ENCODE measurements at places on chromosomes 3 and 15.

- no peak for DNase-seq
Measured at GRCh38 chr3:47291158-47291753, 8.5 kb downstream of the KLHL18 start.

DNA sequence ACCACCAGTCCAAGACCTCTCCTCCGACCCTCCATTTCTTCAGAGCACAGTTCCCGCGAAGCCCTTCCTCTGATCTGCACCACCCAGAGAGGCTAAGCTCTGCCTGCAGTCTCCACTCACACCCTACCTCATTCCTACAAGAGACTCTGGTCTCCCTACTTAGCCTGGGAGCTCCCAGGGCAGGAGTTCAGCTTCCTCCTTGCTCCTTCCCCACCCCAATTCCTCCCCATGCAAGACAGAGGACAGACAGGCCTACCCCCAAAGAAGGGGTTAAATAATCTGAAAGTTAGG, 12.6 kb upstream of the VIPR1 start:
- DNase-seq = no peak

DNA sequence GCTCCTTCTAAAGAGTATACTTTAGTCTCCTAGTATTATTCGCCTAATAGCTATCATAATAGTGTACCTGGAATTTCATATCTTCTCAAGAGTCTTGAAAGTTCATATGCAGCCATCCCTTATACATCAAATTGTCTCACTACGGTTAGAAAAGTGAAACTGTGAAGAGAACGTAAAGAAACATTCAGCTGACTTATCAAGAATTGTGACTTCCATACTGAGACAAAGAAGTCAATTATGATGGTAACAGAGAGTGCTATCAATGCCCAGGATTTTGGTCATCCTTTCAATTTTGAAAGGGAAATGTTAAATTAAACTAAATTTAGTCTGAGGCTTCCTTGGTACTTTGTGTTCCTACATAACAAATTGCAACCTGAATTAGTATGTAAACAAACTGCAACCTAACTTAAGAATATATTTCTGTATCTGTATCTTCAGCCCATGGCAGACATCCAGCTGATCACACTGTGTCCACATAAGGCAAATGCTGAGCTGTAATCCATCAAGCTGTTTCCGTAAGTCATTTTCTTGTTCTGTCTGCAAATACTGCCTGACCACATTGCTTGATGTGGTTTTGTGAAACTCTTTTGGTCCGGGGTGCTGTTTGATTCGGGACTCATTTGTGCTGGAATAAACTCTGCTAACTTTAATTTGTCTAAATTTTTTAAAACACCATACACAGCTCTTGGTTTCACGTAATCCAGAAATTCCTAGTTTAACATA, 469.6 kb downstream of the SI start:
- no peak for DNase-seq

GRCh38 chr3:69819282-69819681, 80.0 kb downstream of the MITF start:
- DNase-seq = no peak

DNA sequence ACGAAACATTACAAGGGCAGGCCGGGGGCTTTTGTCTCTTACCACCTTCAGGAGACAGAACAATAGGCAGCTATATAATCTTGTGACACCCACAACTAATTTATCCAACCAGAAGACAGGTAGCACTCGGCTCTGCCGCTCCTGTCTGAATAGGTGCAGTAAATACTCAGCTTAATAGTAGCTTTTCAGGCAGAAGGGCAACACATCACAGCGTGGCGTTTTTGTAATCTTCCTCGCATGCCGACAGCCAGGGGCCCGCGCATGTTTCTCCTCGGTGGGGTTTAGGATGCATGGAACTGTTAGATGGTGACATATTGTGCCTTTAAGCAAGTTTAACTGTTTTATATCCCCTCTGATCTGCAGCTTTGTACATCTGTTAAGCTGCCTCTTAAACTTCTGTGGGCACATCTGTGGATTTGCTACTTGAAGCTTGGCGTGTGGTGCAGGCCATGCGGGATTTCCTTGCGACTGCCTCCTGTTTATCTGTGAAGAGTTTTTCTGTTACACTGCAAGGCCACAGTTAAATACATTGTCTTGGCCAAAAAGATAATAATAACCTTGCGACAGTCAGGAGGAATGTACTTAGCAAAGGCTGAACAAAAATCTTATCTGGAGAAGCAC, 123.2 kb upstream of the BNIP2 start:
- DNase-seq = no peak

GRCh38 chr15:27086149-27086548, 115.2 kb downstream of the GABRG3 start:
- no peak for DNase-seq

GRCh38 chr3:159191447-159191846, 389.6 kb downstream of the MFSD1 start:
- no peak for DNase-seq
